Suprapubic skin (tissue), 4 donors: ENCODE measurements at places on chromosomes 6 and 20. TPM values are rescaled to one million over a fixed set of nuclear protein-coding genes. Genes with fewer than 3 reads are reported as not detected.

OR2B3 gene
- total RNA-seq = not detected

GRCh38 chr6:31416394-31417014, 13.1 kb downstream of the MICA start:
- H3K4me3 ChIP-seq = no peak overlapping the region
- DNase-seq = no peak

FGD2 gene
- 2.4 TPM for total RNA-seq

DNA sequence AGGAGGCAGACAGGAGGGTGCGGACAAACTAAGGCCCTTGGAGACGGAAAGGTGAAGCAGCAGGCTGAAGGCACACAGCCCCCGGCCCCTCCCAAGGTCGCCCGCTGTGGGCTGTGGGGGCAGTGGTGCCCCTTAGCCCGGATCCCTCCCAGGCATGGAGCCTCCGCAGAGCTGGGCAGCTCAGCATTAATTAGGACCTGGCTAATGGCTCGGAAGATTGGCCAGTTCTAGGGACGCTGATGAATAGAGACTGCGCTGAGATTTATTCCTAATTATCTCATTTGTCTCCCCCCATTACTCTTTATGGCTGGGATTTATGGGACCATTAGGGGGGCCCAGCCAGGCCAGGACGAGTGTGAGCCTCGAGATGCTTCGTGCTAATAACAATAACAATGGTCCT, 20.4 kb downstream of the MDFI start:
- H3K36me3 ChIP-seq = no peaks in the 10 kb centered on the region
- H3K4me1 ChIP-seq = no peaks in the 10 kb centered on the region
- H3K27me3 ChIP-seq = peaks cover 19% of the 10 kb centered on the region
- no peak overlapping the region for H3K4me3 ChIP-seq
- H3K27ac ChIP-seq = no peak overlapping the region

RAB44 gene
- 0.16 TPM for total RNA-seq
